ENCODE measurements at places on chromosomes 2 and 18.

DNA sequence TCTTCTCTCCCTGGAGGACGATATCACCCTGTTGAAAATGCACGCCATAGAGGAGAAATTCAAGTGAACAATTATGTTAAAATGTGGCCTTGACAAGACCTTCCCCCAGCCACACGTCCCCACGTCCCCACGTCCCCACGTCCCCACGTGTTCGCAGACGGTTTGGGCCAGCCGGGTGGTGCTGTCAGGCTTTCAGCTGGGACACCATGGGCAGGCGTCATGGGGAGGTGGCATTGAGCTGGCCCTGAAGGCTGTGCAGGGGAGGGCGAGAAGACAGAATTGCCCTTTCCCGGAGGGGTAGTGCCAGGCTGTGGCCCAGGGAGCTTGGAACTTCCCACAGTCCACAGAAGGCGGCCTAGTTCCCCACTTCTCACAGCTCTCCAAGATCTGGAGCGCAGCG lies 240.7 kb upstream of the RAB6C start:
- no peak for DNase-seq

GRCh38 chr18:48982266-48982665 lies 31.5 kb upstream of the SMAD7 start:
- no peak for DNase-seq

DNA sequence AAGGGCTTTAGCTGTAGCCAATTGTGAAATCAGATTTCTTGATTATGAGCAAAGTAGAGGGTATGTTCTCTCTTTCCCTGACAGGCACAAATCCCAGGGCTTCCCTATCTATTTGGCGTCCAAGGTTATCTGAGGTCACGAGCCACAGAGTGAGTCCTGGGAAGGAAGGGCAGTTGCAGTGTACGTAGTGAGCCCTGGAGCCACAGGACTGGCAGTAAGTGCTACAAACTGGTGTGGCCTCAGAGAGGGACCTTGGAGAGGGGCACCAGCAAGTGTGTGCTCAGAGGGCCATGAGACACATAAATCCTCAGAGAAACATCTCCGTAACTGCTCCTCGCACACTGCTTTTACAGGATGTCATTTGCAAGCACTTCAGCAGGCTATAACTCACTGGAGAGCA lies 115.5 kb upstream of the SH3BP4 start:
- no peak for DNase-seq

GRCh38 chr2:30184035-30184434 lies 37.2 kb downstream of the YPEL5 start:
- no peak for DNase-seq

- no peak for DNase-seq
These were observed 174.2 kb upstream of the LHCGR start for GRCh38 chr2:48929571-48930301.

DNA sequence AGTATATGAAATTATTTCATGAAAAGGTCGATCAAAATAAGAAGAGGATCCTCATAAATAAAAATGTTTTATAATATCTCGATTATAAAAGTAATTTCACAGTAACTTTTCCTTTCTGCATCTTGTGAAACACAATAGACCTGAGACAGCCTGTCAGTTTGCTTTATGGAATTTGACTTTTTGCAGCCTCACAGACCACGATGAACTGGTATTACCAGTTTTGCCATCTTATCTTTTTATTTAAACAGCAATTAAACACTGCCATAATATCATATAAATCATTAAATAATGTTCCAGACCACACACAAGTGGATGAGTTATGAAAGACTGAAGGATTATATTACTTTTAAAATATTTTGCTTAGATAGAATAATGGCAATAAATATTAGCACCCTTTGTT lies 10.7 kb upstream of the GALNT3 start:
- no peak for DNase-seq

- DNase-seq, result no peak
These were observed 225.4 kb upstream of the SIX3 start for GRCh38 chr2:44716131-44716530.

DNA sequence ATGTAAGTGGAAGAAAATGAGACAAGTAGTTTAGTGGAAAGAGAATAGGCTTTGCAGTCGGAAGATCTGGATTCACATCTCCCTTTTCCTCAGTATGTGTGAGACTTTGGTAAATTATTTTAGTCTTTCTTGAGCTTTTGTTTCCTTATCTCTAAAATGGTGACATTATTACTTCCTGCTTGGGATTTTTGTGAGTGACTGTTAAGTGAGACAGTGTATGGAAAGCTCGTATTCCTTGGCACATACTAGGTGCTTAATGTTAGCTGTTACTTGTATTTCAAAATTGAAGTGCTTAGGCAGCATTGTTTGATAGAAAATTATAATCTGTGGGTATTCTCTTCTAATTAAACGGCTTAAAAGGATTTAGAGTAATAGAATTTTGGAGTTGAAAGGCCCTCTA lies 2.0 kb downstream of the ZNF638 start:
- DNase-seq, result no peak

- no peak for DNase-seq
These were observed 51.2 kb downstream of the INHBB start for GRCh38 chr2:120396861-120397811.

- DNase-seq, result no peak
These were observed 167.8 kb downstream of the NUP35 start for GRCh38 chr2:183292028-183292427.

Data from CD4-positive, alpha-beta T cell treated with Interleukin-1 beta for 1 hour (primary cell).